Stimulated activated CD8-positive, alpha-beta memory T cell treated with anti-CD3 and anti-CD28 coated beads, Interleukin-7, amount 100 ng/mL, for 1 hour (primary cell): ENCODE measurements at places on chromosomes 6 and 20.

GRCh38 chr20:59948828-59949720 is 8.9 kb downstream of the FAM217B start:
- DNase-seq: no peak

DNA sequence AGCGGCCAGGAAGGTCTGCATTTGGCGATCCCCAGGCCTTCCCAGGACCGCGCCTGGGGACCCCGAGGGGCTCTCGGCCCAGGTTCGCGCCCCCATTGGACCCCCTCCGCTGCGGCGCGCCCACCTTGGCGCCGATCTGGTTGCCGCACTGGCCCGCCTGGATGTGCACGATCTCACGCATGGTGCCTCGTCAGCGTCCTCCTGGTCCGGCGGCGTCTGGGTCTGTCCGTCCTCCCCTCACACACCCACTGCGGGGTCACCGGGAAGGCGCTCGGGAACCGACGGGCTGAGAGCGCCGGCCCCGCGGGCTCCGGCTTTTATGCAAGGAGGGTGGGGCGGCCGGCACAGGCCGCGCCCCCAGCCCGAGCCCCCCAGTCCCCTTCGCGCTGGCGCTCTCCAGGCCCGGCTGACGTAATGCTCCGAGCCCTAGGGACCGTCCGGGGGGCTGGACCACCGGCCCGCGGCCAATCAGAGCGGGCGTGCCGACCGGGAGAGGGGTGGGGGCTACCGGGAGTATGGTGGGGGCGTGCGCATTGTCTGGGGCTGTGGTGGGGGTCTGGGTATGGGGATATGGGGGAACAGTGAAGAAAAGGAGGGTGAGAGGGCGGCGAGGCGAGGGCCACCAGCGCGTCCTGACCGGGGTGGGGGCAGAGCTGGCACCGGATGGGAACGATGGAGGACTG is at the start of gene TUBB2B:
Gene TUBB2B (minus strand): TSS at position 291 of the 683 bp plus-strand sequence. CDS start 110 bp downstream, at position 181.
- DNase-seq: no peak

DNA sequence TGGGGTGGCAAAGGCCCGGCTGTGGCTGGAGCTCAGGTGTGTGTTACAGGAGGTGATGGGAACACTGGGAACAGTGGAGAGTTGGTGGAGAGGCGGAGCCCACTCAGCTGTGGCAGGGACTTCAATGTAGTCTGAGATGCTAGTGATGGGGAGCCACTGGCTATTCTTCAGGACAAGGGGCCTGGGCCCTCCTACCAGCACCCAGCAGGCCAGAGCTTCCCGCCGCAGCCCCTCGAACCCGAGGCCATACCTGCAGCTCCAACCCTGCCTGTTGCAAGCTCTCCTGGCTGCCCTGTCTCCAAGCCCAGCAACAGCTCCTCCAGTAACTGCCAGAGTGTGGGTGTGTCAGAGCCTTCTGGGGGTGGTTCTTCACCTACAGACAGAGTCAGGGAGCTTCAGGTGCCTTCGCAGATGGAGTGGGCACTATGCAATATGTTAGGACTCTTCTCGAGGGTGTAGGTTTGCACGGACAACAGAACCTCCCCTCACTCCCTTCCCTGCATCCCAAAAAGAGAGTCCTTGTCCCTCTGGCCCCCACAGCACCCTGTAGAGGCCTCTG is 146.2 kb upstream of the MLN start:
- no peak for DNase-seq

DNA sequence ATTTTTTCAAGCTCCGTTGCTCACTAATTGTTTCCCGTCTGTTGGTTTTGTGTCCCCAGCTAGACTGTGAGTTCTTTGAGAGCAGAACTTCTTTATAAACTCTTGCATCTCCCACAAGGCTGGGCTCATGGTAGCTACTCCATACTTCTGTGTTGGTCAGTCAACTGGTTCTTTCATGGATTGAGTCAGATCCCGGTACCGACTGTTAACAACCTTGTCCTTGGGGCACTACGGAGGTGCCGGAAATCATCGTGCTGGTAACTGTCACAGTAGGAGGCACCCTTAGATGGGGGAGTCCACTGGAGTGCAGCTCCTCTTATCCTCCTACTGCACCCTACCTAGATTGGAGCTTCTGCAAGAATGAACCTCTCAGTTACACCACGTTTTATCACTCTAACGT is 8.6 kb upstream of the STX16 start:
- DNase-seq: no peak

DNA sequence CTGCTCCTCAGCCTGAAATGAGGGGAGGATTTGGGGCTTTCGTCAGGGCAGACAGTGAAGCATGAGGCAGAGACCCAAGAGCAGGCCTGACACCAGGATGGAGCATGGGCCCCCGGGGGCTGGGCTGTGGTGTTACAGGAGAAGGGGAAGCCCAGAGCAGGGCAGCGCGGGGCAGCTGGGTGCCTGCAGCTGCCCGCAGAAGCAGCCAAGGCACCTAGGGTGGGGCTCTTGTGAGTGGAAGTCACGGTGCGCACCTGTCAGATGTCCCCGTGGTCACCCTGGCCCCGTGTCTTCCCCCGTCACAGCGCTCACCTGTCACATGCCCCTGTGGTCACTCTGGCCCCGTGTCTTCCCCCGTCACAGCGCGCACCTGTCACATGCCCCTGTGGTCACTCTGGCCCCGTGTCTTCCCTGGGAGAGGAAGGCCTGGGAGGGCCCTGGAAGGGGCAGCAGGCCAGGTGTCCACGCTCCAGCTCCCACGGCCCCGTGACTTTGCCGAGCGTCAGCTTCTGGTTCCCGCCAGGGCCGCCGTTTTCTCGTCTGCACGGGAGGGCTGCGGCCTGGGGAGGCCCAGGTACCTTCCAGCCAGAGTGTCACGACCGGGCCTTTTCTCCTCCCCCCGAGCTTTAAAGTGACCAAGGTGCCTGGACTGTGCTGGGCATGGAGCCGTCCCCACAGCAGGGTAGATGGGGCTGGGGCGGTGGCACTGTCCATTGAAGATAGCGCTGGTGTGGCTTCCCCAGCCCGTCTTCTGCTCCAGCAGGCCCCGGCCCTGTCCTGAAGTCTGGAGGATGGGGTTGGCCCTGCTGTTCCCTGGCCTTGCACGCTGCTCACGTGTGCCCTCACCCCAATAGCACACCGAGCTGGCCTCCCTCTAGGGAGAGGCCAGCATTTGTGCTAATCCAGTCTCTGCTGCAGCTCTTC is 9.4 kb downstream of the ARFGAP1 start:
- no peak for DNase-seq

DNA sequence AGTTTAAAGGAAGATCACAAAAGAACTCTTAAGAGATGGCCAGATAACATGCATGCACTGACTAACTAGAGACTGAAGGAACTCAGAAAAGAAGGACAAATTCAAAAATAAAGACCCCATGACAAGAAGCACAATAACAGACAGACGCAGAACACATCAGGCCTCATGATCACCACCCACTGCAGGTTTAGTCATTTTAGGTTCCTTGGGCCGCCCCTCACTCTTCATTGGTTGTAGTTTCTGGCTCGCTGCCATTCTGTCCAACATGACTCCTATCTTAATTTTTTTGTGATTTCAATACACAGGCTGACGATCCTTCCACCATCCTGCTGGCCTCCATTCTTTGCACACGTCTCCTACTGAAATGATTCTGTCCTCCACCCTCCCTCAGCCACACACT is 21.6 kb downstream of the STX7 start:
- no peak for DNase-seq

DNA sequence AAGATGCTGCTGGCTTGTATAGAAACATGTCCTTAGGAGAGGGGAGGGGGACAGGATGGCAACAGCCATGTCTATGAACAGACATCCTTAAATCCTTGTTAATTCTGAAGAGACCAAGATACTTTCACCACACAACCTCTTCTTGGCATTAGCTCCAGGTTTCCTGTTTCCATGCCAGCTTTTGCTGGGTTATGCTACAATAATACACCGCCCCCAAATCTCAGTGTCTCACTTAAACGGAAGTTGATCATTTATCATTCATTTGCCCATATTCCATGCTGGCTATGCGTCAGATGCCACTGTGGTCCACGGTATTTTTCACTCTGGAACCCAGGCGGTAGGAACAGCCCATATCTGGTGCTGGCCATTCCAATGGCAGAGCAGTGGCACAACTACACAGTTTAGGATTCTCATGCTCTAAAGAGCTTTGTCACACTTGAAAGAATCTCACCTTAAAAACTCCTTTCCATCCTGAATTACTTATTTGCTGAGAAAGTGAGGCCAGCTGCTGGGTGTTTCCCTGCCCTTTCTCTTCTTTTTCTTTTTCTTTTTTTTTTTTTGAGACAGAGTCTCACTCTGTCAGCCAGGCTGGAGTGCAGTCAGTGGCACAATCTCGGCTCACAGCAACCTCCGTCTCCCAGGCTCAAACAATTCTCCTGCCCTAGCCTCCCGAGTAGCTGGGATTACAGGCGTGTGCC is 3.7 kb upstream of the RNASET2 start:
- no peak for DNase-seq

DNA sequence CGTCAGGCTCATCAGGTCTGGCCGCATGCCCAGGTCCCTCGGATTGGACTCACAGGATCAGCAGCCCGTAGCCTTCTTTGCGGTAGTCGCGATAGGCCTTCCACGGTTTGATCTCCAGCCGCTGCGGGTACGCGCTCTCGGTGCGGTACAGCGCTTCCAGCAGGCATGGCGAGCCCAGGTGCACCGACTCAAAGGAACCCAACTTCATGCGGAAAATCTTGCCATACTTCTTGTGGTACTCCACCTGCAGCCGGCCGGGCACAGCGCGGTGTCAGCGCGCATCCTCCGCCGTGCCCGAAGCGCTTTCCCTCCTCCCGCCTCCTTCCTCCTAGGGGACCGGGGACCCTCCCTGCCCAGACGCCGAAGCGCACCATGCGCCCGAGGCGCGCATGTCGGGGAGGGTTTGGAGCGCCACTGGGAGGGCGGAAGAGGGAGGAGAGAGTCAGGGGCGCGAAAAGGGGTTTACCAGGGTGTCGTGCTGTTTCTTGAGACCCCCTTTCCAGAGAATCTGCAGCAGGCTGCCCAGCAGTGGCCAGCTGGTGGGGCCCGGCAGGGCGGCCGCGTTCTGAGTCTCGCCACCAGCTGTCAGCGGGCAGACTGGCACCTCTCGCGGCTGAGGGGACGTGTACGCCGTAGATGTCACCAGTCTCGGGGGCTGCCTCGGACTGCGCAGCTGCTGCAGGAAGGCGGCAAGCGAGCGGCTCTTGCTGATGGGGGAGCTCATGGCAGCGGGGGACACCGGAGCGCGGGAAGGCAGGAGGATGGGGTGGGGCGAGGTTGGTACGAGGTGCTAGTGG is 732 bp downstream of the CYP24A1 start:
- no peak for DNase-seq

- DNase-seq: no peak
Measured at GRCh38 chr6:141326925-141327324, 805.8 kb upstream of the GJE1 start.

- DNase-seq: no peak
Measured at GRCh38 chr6:116096979-116097816, 3.5 kb upstream of the NT5DC1 start.

DNA sequence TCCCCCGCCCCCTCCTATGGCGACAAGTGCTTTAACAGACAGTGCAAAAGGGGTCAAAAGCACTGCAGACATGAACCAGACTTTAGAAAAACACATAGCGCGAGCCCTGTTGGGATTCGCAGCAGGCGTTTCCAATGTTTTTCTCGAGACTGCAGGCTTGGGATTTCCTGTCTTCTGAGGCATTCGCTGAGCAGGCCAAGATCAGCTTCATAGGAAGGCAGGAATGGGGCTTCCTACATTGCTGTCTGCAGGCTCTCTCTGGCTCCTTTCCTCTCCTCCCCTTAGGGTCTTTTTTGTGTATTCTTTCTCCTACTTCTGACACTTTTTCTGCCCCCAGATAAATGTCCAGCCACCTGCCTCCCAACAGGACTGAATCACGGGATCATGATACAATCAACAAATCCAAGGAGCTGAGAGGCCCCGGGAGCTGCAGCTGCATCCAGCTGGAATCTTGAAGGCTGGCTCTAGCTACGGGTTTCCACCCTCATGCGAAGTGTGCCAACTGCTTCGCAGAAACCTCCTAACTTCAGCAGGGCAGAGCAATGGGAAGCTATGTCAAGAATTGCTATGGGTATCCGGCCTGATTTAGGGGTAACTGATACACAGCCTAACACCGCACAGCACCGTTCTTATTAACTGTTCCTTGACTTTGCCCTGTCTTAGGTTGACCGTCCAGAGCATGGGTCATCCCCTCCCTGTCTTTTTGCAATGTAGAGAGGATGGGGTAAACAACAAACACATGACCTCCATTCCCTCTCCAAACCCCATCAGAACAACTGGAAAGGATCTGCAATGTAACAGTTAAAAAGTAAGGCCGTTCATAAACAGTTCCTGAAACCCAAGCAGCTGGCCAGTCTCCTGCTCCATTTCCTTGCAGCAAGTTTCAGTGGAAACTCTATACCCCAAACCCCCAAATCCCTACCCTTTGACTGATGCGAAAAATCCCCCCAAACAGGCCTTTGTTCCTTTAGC is 31.5 kb downstream of the SNX5 start:
- no peak for DNase-seq

DNA sequence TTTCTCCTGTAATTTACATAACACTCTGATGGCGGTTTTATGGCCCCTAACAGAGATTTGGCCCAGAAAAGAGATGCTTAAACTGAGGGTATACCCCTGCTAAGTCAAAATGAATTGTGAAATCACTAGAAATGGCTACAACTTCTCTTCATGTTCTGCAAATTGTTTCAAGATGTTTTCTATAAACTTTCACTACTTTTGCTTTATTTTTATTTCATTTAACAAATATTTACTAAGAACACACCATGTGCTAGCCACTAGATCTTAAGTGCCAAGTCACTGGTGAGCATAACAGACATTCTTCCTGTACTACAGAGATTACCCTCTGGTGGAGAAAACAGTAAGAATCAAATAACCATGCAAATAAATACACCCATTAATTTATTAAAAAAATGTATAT is 87.6 kb downstream of the KCNQ5 start:
- DNase-seq: no peak

GRCh38 chr6:165662041-165662748 is 846 bp downstream of the PDE10A start:
- no peak for DNase-seq
